ENCODE measurements at places on chromosomes 16 and 17.

- no peak for DNase-seq
Observed at GRCh38 chr17:66527335-66527734, 224.9 kb downstream of the PRKCA start.

DNA sequence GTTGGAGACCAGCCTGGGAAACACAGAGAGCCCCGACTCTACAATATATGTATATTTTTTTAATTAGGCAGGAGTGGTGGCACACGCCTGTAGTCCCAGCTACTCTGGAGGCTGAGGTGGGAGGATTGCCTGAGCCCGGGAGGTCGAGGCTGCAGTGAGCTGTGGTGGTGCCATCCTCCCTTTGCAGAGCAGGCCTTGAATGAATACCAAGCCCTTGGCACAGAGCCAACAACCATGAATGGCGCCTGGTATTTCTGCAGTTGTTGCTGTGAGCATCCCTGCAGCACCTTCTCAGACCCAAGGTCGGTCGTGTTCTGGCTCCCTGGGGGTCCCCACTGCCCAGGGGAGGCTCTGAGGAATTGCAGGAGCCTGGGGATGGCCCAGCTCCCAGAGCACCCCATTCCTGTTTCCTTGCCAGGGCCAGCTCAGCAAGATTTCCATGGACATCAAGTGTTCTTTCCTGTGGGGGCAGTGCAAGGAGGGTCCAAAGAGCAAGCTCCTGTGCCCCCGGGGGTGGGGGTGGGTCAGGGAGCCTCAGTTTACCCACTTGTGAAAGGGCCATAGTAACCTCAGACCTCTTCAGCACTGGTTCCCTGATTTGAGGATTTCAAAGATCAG lies 25.6 kb upstream of the RMI2 start:
- DNase-seq: no peak

DNA sequence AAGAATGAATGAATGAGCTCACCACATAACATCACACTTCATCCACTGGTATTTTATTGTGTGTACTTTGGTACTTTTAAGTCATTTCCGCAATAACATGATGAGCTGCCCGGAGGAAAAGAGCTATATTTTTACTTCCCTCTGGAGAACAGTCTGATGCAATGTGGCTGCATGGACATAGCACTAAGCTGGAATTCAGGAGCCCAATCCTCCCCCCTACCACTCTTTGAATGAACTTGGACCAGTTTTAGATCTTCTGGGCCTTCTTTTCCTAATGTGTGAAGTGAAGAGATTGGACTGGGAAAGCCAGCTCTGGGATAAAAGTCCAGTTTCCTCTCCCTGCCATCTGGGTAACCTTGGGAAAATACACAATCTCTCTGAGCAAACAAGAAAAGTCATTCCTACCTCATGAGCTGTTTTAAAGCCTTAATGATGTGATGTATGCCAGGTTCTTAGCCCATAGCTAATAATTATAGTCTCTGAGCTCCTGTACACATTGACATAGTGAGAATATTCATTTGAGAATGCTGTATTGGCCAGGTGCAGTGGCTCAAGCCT lies 79.3 kb downstream of the ABCC12 start:
- DNase-seq: no peak

- no peak for DNase-seq
Observed at GRCh38 chr17:43570518-43570928, 24.4 kb upstream of the ETV4 start.

DNA sequence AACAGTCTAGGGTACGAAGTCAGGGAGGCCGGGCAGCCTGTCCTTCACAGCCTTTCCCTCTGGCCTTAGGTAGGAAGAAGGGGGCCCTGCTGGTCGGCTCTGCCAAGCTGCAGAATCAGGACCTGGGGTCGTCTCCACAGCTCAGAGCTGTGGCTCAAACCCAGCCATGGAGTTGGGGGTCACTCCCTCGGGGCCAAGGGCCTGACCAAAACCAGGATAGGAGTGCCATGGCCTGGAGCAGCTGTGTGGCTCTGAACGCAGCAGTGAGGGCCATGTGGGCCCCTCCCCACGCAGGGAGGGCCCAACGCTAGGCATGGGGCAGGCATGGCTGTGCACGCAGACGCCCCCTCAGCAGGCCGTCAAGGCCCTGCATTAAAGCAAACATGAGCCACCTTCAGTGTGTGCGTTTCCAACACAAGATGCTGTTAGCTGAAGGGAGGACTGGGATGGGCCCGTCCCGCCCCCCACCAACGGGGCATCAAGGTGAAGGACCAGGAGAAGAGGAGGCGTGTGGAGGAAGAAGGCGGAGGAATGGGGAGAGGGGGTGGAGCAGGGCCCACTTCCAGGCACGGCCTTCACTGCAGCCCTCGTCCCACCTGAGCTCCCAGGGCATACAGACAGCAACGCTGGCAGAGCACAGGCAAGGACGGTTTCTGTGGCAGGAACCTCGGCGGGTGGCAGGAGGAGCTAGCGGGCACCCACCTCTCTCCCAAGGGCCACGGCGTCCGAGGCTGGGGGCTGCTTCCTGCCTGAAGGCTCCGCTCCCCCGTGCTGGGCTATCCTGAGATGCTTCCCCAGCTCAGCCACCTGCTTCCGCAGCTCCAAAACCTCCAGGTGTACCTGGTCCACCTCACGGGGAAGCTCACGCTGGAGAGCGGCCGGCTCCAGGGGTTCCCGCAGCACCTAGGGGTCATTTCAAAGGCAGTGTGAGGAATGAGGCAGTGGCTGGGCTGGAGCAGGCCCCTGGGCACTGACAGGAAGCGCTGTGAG lies 55.3 kb downstream of the CCDC57 start:
- no peak for DNase-seq

DNA sequence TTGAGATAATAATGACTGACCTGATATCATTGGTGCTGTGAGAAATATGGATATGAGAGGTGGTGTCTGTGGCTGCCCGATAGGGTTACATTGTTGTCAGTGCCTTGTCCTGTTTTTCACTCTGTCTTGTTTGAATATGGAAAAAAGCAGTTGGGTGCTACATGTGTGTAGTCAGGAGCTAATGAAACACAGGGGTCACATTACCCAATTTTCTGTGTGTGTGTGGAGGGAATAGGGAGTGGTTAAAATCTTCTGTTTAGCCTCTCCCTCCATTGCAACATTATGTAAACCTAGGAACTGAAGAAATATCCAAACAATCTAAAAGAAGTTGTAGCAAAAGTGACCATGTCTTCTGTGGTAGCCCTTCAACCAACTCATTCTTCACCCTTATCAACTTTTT lies 527.7 kb upstream of the SOX9 start:
- DNase-seq: no peak

GRCh38 chr17:81412490-81413093 lies 17.3 kb downstream of the BAHCC1 start:
- peak; percentile 17 for DNase-seq

GRCh38 chr16:76532188-76532973 lies 255.2 kb downstream of the CNTNAP4 start:
- no peak for DNase-seq
